ENCODE measurements at places on chromosomes 6 and 20.

DNA sequence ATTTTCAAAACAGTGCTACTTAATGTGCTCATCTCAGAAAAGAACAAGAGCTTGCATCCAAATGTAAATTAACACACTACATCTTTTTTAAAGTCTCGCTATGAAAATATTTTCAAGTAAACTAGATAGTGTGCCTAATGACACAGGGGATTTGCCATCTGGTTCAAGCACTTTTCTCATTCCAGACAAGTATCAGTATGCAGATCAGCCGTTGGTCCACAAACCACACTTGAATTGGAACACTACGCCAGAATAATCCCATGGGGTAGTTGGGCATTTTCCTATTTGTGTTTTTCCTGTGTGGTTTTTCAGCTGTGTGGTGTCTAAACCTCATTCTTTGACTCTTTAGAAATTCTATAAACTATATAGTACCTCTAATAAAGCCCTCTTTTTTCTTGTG, 256.2 kb downstream of the EPHA7 start:
- DNase-seq = peak; percentile 97

DNA sequence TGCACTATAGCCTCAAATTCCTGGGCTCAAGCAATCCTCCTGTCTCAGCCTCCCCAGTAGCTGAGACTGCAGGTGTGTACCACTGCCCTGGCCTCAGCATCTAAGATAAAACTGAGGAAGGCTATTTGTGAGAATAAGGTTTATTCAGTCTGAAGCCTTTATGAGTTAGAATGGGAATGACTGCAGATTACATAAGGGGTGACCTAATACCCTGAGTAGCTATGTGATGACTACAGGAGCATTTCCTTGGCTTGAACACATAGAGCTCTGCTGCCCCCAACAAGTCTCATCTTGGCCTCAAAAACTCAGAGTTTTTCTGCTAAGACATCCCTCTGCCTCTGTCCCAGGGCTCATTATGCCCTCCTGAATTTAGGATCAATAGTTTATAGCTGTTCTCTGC, 7.6 kb downstream of the GSS start:
- peak; percentile 35 for DNase-seq

GRCh38 chr20:11248687-11249638, 575.2 kb upstream of the JAG1 start:
- DNase-seq = no peak

- peak; percentile 31 for DNase-seq
These were observed 63.8 kb downstream of the TNFRSF21 start for GRCh38 chr6:47245745-47246371.

DNA sequence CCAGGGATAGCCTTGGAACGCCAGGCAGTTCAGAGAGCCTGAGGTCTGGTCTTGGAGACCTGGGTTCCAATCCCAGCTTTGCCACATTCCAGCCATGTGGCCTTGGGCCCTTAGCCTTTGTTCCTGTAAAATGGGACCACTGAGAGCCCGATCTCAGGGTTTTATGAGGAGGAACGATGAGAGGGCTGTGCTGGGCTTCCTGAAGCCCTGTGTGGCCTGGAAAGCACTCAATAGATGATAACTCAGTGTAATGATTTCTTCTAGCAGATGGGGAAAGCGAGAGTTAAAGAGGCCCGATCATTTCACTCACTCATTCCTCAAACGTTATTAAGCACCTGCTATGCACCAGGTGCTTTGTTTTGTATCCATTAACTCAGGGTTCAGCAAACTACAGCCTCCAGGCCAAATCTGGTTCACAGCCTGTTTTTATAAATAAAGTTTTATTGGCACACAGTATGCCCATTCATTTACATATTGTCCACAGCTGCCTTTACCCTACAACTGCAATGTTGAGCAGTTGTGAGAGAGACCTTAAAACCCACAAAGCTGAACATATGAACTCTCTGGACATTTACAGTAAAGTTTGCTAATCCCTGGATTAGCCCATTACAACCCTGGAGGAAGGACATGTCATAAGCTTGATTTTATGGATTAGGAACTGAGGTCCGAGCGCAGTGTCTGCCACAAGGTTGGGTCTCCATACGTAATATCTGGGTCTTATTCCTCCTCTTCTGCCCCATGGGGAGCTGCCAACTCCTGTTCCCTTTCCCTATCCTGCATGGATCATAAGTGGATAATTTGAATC, 90.4 kb downstream of the CEBPB start:
- DNase-seq = no peak

DNA sequence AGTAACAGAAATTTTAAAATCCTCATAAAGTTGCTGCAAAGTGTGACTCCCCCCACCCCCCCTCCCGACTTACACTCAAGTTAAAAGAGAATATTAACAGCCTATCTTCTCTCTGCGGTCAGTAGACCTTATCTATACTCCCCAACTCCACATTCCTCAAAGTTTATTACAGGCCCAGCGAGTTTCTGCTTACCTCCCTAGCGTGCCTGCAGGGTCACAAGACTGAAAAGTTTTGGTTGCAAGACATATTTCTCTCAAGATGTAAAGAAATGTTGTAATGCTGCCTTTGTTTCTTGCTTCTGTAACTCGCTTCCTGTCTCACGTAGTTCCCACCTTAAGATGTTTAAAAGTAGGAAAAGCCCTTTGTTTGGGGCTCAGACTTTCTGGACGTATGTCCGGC, 699.6 kb downstream of the PHF3 start:
- DNase-seq = no peak

DNA sequence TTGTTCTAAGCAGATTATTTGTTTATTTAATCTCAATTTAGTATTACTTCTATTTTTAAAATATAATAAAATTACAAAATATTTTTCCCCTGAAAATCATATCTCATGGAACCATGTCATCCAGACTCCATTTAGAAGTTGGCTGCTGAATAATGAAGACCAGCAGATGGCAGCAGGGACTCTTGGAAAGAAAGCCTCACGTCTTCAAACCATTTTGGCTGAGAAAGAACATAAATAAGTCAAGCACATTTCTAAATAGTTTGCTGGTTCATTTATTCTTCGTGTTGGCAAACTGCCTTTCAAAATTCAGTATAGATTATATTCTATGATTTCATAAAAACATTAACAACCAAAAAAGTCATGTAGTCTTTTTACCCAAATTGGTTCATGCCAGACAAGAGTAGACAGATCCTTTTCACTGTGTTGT, 71.7 kb downstream of the RCAN2 start:
- DNase-seq = peak; percentile 58

DNA sequence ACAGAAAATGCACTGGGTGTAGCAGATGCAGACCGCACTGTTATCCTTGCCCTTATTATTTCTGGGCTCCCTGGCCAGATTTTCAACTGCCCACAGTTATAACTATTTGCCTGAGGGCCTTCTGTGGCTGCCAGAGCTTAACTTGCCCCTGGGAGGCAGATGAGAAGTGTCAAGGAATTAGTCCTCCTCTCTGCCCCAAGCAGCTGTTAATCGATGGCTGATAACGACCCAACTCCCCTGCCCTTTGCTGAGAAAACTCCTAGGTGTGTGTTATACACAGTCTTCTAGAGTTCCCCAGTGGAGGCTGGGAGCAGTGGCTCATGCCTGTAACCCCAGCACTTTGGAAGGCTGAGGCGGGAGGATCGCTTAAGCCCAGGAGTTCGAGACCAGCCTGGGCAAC, 44.4 kb upstream of the SHLD1 start:
- DNase-seq = no peak

- DNase-seq = no peak
These were observed 90.6 kb downstream of the PSMB1 start for GRCh38 chr6:170462366-170463020.

- DNase-seq = no peak
These were observed 10.9 kb upstream of the MTRF1L start for GRCh38 chr6:153013438-153013837.

DNA sequence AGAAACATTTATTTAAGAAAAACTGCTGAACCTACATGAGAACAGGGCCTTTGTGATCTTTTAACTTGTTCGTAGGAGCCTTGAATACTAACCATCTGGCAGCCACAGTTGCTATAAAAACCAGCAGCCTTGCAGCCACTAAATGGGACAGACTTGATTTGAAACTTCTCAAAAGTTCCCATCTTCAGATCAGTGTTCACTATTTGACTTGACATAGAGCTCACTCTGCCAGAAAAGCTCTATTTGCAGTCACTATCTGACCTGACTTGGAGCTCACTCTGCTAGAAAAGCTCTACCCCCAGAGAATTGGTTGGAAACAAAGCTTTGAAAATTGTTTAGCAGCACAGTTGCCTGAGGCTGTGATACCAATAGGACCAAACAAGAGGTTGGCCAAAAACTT, 119.3 kb upstream of the F13A1 start:
- no peak for DNase-seq

DNA sequence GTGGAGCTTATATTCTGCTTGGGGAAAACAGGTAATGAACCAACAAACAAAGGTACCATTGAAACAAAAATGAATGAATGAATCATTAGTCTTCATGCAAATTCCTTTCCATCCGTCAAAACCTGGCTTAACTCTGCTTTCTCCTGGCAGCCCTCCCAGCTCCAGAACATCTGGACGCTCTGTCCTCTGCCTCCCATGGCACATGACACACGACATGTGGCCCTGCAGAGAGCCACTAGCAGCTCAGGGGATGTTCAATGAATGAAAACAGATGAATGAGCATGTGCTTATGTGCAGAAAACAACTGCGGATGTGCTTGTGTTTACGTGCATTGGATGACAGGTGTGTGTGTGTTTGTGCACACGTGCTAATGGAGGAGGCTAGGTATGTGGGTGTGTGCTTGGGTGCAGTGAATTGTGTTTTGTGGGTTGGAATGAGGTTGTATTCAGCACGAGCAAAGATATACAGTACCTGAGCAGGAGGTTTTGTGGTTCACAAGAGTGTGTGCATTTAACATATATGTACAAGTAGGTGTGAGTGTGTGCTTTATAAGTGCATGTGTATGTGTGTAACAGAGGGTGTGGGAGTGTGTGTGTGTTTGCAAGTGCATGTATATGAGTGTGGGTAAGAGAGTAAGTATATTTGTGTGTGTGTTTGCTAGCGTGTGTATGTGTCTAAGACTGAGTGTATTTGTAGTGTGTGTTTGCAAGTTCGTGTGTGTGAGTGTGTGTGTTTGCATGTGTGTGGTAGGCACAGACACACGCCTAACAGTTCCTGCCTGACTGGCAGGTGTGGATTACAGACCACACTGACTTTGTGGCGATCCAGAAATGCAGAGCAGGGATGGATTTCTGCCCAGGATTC, 374.1 kb upstream of the SULF2 start:
- no peak for DNase-seq

GRCh38 chr6:25472306-25472705, 179.7 kb upstream of the SCGN start:
- no peak for DNase-seq

- DNase-seq = no peak
These were observed 36.3 kb upstream of the SULF2 start for GRCh38 chr20:47821481-47822100.

- DNase-seq = no peak
These were observed 115.1 kb upstream of the ARID1B start for GRCh38 chr6:156662025-156662445.

- no peak for DNase-seq
These were observed 149.4 kb upstream of the MLN start for GRCh38 chr6:33953171-33953570.

GRCh38 chr20:4972506-4973251, 28.6 kb downstream of the SLC23A2 start:
- DNase-seq = no peak

- DNase-seq = peak; percentile 37
These were observed 38.8 kb upstream of the EMILIN3 start for GRCh38 chr20:41405436-41405835.

DNA sequence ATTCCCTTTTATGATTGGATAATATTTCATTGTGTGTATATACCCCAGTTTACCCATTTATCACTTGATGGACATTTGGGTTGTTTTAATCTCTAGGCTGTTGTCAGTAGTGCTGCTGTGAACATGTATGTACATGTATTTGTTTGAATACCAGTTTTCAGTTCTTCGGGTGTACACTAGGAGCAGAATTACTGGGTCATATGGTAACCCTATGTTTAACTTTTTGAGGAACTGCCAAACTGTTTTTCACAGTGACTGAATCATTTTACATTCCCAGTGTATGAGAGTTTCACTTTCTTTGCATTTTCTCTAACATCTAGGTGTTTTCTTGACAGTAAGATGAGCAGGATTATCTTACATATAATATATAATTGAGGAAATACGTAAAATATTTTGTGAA, 44.7 kb upstream of the ADIG start:
- DNase-seq = peak; percentile 12

GRCh38 chr6:37640786-37641395, 56.8 kb downstream of the MDGA1 start:
- no peak for DNase-seq

- no peak for DNase-seq
These were observed 571.6 kb upstream of the GJE1 start for GRCh38 chr6:141561154-141561553.

DNA sequence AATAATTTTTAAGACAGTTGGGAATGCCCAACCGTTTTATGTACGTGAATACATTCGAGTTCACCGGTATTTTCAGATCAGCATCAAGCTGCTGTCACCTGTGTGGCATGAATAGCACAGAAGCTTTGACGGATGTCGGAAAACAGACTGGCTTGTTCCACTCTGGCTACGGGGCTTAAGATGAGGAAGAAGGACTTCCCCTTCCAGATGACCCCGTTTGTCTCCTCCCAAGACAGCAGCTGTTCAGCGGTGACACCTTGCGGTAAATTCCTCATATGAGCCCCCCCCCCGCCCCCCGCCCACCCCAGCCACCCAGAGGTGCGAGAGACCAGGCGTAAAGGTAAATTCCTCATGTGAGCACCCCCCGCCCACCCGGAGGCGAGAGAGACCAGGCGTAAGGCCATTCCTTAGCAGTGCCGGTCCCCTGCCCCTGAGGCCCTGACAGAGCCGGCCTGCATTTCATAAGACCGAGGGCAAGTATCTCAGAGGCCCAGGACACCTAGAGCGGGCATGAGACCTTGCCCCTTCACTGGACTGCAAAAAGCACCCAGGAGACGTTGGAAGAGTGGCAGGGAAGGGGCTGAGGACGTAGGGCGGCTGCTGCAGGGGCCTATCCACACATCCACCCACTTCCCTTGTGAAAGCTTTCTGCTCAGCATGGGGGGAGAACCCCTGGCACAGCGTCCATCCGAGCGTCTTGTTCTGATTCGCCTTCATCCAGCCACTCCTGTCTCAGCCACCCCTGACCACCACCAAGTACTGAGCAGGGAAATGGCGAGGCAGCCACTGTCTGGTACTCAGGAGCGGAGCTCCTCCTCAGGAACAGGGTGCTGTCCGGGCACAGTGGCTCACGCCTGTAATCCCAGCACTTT, 7.3 kb upstream of the PCMTD2 start:
- DNase-seq = no peak

DNA sequence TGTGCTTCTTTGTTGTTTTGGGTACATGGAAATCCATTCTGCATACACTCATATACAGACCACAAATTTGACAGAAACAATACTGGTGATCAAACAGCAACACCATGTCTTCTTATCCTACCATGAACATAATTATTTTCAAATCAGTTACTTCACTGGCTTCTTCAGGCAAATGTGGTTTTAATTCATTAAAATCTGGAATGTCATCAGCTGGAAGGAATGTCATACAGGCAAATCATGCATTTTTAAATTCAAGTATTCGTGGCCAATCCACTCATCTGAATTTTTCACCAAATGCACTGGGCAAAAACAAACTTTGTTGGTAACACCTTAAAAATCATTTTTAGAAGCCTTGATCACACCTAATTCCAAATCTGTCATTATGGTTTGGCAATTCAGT, 59.3 kb downstream of the KIF6 start:
- DNase-seq = no peak
